ENCODE measurements at places on chromosomes 5 and 9.

GRCh38 chr5:112372543-112372942, 46.5 kb downstream of the EPB41L4A start:
- no peak for DNase-seq

GRCh38 chr5:146877783-146878475, 628 bp downstream of the PPP2R2B start:
- DNase-seq = no peak

DNA sequence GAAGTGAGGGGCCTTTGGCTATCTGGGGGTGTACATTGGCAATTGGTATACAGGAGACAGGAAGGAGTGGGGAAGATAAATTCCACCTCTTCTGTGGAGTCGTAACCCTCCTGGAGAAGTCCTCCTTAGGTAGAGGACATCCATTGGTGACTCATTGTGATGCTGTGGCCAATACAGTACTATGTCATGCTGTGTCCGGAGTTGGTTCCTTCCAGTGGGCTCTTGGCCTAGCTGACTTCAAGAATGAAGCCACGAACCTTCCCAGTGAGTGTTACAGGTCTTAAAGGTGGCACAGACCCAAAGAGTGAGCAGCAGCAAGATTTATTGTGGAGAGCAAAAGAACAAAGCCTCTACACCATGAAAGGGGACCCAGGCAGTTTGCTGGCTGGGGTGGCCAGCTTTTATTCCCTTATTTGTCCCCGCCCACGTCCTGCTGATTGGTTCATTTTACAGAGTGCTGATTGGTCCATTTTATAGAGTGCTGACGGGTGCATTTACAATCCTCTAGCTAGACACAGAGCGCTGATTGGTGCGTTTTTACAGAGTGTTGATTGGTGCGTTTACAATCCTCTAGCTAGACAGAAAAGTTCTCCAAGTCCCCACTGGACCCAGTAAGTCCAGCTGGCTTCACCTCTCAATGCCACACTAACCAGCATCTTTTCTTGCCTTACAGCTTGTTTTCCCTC, 37.3 kb upstream of the FBP1 start:
- DNase-seq = no peak

DNA sequence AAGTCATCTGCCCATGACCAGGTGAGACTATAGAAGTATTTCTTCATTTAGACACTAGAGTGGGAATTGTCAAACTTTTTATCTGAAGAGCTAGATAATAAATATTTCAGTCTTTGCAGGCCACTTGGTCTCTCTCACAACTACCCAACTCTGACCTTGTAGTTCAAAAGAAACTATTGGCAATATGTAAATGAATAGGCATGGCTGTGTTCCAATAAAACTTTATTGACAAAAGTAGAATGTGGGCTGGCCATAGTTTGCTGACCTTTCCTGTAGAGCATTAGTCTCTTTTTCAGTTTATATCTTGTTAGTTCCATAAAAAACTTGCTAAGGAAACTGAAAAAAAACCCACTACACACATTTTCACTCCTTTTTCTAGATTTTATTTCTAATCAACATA, 535.5 kb downstream of the PRR16 start:
- DNase-seq = no peak

- DNase-seq = no peak
Observed at GRCh38 chr5:134077926-134078580, 36.4 kb upstream of the TCF7 start.

DNA sequence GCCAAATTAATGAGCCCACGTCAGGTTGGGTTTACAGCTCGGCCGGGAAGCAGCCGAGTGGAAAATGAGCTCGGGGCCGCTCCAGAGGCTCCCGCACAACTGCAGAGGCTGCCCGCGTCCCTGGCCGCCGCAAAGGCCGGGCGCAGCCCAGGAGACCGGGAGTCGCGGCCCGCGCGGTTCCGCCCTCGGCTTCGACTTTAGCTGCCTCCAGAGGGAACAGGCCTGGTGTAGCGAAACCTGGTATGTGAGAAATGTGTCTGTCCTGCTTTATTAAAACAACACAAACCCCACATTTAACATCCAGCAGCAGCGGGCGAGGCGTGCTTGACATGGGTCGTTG, 66.2 kb downstream of the FOXD1 start:
- DNase-seq = no peak
